ENCODE measurements at places on chromosomes 12 and 14.

- no peak for DNase-seq
Observed at GRCh38 chr12:47746073-47746472, 12.6 kb downstream of the RAPGEF3 start.

- no peak for DNase-seq
Observed at GRCh38 chr12:4216187-4216927, 57.2 kb upstream of the CCND2 start.

DNA sequence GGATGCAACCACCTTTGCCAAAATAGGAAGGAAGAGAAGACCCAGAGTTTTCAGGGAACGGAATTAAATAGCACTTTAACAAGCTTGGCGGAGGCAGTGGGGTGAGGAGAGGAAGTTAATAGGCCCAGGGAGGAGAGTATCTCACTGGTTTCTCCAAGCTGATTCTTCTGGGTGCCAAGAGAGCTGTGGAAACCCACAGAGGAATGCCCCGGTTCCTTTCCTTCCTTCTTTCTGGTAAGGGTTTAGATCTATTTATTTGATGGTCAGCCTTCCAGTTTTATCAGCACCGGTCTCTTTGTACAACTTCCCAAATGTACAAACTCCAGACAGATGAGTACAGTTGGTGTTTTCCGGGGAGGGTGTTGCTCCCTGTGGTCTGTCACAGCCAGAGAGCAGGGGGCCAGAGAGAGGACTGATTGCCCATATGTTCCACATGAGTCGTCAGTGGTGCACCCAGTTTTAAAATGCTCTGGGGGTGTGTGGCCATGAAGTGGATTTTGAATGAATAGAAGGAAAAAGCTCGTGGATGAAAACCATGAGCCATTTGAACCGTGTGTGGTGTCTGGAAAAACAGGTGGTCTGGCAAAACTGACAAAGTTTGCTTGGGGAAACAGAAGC, 26.6 kb downstream of the PRKCH start:
- no peak for DNase-seq

DNA sequence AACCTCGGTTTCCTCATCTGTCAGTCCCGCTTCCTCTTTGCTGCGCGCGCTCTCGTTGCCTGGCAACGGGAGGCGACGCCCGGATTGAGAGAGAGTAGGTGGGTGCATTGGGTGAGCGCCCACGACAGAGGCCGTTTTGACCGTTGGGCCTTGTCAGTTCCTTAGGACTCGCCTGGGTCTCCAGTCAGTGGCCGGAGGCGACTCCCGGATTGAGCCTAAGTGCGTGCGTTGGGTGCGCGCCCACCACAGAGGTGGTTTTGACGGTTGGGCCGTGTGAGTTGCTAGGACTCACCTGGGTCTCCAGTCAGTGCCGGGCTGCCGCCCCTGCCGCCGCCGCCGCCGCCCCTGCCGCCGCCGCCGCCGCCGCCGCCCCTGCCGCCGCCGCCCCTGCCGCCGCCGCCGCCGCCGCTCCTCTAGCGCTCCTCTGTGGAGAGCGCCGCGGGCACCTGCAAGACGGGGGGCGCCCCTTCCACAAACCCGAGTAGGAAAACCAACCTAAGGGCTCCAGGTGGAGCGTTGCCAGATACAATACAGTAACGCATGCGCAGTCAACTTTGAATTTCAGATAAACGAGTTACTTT, 37.2 kb downstream of the APOBEC1 start:
- DNase-seq = no peak

- DNase-seq = no peak
Observed at GRCh38 chr12:24894879-24895278, 54.0 kb downstream of the BCAT1 start.

DNA sequence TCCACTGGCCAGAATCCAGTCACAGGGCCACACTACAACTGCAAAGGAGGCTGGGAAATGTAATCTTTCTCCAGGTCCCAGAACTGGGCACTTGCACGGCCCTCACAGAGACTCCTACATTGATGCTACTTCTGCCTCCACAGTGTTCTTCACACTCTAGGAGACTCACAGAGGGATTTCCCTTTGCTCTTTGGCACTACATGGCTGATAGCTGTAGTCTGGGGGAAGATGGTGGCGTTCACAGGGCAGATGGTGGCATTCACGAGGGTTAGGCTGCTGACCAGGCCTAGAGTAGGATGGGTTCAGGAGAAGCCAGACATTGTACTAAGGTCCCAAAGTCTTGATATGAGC, 151.1 kb downstream of the NUAK1 start:
- no peak for DNase-seq

DNA sequence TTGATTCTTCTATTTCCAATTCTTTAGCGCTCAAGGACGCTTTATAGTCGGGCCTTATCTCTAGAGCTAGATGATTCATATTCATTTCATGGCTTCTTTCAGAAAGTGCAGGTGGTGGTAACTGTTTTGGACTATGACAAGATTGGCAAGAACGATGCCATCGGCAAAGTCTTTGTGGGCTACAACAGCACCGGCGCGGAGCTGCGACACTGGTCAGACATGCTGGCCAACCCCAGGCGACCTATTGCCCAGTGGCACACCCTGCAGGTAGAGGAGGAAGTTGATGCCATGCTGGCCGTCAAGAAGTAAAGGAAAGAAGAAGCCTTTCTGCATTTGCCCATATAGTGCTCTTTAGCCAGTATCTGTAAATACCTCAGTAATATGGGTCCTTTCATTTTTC, 241.9 kb downstream of the PAWR start:
- DNase-seq = no peak

- no peak for DNase-seq
Observed at GRCh38 chr14:20820063-20820904, 17.6 kb upstream of the RNASE1 start.
